ENCODE measurements at places on chromosomes 7 and 10.

DNA sequence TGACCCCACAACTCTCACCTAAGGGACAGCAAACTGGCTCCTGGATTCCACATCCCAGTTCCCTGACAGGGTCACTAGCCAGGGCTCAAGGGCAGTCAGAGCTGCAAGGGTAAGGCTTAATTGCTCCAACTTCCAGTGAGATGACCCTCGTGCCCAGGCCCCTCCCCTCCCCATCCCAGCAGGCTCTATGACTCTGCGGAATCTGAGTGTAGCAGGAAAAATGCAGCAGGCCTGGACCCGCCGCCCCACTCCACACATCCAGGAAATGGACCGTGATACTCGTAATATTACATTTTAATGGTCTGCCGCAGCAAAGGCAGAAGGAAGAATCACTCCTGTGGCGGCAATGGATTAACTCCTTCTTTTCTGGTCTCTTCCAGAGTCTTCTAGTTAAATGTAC, 91.7 kb upstream of the CHST15 start:
- DNase-seq, result no peak

DNA sequence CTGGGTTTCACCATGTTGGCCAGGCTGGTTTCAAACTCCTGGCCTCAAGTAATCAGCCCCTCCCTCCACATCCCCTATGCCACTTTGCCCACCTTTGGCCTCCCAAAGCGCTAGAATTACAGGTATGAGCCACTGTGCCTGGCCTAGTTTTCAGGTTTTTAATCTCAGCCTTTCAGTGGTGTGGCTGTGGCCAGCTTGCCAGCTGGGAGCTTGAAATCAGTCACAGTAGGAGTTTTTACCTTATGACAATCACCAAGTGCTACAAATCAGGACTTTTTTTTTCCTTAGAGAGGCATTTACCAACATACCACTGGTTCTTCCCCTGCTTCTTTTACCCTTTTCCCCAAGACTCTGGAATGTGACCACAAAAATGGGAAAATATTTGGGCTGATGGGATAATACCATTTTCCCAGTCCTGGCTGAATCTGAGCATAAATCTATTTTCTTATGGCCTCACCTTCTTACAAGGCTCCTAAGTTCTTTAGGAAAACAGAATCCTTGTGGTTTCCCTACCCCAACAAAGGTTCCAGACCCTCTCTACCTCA, 6.2 kb downstream of the STEAP4 start:
- DNase-seq, result no peak

- no peak for DNase-seq
Observed at GRCh38 chr7:99156649-99157048, 12.7 kb upstream of the SMURF1 start.

- DNase-seq, result no peak
Observed at GRCh38 chr10:44981172-44982113, 2.8 kb upstream of the DEPP1 start.

DNA sequence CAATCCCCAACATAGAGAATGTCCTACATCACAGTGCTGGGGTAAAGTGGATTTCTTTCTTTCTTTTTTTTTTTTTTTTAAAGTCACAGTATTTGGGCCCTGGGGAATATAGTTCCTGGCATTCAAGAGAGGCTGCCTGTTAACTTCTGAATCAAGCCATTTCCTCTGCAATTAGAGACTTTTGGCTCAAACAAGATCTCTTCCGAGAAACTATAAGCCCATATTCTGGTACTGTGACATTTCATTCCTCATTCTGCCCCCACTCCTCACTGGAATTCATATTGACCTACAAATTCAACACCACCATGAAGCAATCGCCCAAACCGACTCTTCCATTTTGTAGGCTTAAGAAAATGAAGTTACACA, 187.4 kb downstream of the PHTF2 start:
- no peak for DNase-seq

GRCh38 chr10:71028066-71028465, 139.7 kb upstream of the PCBD1 start:
- no peak for DNase-seq
